ENCODE measurements at places on chromosomes 4 and X.

- no peak for DNase-seq
Measured at GRCh38 chr4:27242217-27242616, 381.6 kb downstream of the STIM2 start.

DNA sequence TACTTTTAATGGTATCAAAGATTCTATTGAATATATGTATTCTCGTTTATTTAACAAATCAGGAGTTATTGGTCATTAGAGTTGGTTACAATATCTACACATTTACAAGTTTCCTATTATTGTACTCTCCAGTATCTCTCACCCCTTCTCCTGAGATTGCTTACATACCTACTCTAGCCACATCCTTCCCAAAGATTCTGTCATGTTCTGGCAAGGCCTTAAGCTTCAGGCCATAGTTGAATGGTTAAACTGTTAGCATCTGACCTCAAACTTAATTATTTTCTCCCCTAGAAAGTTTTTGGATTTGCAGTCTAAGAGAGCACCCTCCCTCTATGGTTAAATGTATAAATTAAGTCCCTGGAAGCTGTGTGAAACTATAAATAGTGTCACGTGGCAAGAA, 784.2 kb downstream of the GLUD2 start:
- DNase-seq, result no peak

DNA sequence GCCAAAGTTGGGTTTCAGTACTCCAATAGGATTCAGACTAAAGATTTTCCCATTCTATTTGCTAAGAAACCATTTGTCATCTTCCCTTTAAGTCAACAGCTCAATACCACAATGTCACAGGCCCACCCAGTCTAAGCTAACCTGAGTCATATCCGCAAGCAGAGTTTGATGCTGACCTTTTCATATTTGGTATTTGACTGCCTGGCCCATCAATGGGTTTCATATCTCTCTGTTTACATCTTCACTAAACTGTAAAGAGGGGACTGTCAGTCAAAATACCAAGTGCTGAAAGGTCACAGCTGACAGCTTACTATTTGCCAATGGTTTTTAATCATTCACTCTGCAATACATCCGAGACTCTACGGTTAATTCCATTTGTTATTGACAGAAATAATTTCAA, 707.5 kb upstream of the ACTRT1 start:
- no peak for DNase-seq

GRCh38 chr4:122901247-122902010, 21.0 kb downstream of the NUDT6 start:
- DNase-seq, result no peak

GRCh38 chrX:30713061-30713525, 59.9 kb downstream of the GK start:
- no peak for DNase-seq

GRCh38 chr4:69951602-69952001, 13.9 kb downstream of the CSN2 start:
- no peak for DNase-seq

DNA sequence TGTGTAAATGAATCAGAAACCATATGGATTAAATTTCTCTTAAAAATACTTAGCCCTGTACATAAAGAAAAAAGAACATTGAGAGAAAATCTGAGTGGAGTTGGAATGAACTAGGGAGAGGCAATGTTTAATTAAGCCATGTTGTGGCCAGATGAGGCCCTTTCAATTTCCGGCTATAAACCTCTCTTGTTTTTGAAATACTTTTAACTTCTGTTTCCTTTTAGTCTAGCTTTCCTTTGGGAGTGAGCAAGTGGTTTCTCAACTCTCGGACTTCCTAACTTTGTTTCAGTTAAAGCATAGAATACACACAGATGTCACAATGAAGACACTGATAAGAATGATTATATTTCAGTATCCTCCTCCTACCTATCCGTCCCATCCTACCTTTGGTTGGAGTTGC, 197.2 kb downstream of the ARHGAP24 start:
- no peak for DNase-seq

- no peak for DNase-seq
Measured at GRCh38 chrX:44637282-44637681, 94.6 kb upstream of the FUNDC1 start.

GRCh38 chr4:88102026-88102425, 56.4 kb downstream of the ABCG2 start:
- no peak for DNase-seq

GRCh38 chrX:109843963-109844751, 111.1 kb upstream of the ACSL4 start:
- no peak for DNase-seq

- DNase-seq, result no peak
Measured at GRCh38 chr4:179867300-179867878, 2375.8 kb upstream of the TENM3 start.

DNA sequence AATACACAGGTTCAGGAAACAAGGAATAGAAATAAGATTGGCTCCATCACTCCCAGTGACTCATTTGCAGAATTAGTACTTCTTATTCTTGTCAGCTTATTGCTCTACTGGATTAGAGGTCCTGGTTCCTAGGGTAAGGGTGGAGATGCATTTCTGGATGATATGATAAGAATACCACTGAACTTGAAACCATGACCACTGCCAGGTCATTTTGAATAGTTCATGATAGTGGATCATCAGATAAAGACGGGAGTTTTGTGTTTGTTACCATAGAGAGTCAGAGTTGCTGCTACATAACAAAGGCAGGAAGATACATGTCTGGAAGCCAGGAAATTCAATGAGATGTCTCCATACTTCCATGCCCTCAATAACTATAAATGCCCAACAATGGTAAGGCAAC, 109.2 kb upstream of the FAT1 start:
- no peak for DNase-seq

GRCh38 chr4:163681208-163681821, 186.8 kb downstream of the TMA16 start:
- no peak for DNase-seq

GRCh38 chr4:54664400-54664799, 6.6 kb downstream of the KIT start:
- DNase-seq, result no peak

DNA sequence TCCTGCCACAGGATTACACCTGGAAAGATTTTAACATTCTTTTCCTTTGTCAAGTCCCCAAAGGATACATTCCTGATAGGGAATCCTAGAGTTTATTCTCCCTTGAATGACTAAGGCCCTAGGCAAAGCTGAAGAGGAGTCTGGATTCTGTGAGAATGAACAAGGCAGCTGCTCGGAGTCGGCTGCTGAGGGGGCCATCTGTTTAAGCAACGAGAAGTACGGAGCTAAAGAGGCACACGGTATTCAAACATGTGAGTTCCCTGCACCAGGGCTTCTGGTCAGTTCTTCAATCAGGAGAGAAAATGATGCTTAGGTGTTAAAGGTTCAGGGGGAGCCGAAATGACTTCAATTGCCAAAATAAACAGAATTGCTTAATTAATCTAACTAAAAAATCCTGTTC, 97.6 kb downstream of the MGST2 start:
- no peak for DNase-seq

DNA sequence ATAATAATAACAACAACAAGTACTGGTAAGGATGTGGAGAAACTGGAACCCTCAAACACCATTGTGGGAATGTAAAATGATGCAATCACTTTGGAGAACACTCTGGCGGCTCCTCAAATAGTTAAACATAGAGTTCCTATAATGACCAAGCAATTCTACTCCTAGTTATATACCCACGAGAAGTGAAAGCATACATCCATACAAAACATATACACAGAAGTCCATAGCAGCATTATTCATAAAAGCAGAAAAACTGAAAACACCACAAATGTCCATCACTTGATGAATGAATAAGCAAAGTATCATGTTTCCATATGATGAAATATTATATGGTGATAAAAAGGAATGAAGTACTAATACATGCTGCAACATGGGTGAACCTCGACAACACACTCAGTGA, 116.7 kb downstream of the AMELX start:
- no peak for DNase-seq

GRCh38 chrX:10350981-10351380, 194.2 kb downstream of the CLCN4 start:
- DNase-seq, result no peak

GRCh38 chr4:76194325-76194724, 19.3 kb downstream of the SCARB2 start:
- no peak for DNase-seq

- no peak for DNase-seq
Measured at GRCh38 chr4:121358473-121358872, 22.3 kb downstream of the QRFPR start.

GRCh38 chr4:156309031-156309430, 355.4 kb upstream of the CTSO start:
- no peak for DNase-seq

DNA sequence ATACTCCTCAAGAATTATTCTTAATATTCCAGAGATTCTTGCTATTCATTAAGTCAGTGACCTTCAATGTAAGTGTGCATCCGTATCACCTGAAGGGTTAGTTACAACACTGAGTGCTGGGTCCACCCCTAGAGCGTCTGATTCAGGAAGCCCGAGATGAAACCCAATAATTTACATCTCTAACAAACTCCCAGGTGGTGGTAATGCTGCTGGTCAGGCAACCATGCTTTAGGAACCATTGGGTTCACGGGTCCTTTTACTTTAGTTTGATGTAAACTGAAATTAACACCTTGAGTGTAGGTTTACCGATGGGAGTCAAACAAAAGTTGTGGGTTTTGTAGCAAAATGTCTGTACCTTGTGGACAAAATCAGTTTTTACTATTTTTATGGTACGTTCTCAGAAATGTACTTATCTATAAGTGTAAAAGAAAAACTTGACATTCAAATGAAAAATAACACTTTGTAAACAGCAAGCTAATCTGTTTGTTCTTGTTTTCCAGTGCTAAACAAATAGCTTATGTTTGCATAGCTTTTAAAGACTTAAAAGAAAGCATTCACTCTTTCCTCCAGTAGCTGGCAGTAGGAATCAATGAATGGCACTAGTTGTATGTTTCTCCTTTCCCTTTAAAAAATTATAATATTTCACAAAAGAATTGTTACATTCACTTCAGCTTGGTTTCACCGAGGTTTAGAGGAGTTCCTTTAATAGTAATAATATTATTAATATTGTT, 32.7 kb downstream of the ACE2 start:
- no peak for DNase-seq

GRCh38 chr4:29636961-29637360, 1083.2 kb upstream of the PCDH7 start:
- DNase-seq, result no peak

DNA sequence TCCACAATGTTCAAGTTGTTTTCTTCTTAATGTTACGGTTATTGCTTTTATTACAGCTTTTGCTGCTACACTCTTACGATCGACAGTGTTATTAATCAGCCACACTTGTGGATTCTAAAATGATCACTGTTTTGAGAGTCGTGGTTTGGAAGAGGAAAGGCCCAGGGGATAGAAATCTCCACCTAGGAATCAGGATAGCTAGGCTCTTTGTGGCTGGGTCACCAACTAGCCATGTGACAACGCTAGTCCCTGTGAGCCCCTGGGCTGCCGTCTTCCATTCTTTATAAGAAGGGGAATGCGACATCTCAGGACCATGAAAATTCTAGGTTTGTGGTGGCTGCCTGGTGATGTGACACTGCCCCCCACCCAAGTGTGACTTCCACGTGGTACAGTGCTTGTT, 380 bp downstream of the SLC34A2 start:
- no peak for DNase-seq

DNA sequence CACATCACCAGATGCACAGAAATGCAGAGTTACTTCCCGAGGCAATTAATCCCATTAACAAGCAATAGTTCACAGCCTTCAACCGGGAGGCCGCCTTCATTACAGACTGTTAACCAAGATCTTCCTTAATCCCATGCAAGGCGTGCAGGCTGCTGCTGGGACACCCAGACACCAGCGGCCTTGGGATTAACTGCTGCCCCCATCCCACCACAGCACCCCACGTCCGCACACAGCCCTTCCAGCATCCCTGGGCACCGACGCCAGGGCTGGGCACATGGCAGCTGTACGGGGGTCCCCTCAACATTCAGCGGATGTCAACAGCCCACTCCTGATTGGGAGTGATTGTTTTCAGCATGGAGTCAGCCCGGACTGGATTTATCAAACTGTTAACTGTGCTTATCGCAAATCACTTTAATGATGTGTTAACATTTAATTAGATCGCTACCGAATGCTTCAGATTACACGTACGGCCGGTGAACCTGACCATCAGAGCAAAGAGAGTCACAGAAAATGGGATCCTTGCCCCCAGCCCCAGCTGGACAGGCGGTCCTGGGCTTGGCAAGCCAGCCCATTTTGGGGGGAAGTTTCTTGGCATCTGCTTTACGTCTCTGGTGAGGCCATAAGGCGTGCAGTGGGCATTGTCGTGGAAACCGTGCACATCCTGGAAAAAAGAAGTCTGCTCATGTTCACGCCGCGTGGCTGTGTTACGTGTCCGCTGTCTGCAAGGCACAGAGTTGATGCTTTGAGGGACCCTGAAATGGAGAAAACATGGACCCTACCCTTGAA, 126.4 kb downstream of the HMX1 start:
- DNase-seq, result no peak

DNA sequence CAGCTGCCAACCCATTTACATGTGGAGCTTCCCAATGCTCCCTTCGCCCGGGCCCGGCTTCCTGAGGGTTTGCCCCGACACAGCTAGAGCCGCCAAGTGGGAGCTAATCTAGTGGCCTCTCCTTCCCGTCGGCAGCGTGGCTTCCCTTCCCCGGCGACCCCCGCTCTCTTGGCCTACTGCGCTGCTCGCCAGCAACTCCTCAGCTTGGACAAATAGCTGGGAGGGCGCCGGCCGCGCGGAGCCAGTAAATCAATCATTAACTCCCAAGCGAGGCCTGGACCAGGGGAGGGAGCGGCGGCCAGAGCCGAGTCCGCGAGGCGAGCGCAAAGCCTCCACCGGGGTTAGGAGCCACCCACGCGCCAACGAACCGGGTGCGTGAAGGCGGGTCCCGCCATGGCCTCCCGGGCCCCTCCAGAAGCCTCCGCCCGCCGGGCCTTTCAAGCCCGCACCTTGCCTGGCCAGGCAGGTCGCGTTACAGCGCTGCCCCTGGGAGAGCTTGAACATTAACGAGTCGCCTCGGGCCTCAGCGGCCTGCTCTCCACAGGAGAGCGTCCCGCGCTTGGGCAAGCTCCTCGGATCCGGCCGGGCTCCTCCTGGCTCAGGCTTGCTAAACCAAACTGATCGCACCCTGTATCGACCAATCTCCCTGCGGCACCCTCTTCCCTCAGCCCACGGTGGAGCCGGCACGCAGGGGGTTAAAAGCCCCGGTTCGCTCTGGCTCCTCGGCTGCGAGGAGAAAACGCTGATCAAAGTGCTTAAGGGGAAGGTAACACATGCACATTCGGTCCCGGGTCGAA, 10.6 kb upstream of the BCOR start:
- DNase-seq, result no peak

DNA sequence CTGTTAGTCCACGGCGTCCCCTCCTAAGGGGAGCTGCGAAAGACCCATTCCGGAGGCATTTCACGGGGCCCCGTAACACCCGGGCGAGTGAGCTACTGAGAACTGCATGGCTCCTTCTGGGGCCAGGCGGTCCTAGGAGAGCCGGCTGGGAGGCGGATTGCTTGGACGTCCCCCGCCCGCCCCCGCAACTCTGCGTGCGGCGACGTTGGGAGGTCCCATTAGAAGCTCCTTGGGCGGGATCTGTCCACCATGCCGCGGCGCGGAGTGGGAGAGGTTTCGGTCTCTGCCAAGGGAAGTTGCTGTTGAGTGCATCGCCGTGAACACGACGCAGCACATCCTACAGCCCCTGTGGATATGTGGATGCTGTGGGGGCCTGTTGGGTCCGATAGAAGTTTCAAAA, 85.4 kb upstream of the IGFBP7 start:
- no peak for DNase-seq

GRCh38 chr4:81173213-81173612, 41.8 kb downstream of the PRKG2 start:
- no peak for DNase-seq

All from stimulated activated CD8-positive, alpha-beta memory T cell treated with anti-CD3 and anti-CD28 coated beads, Interleukin-15, amount 100 ng/mL, for 4 hours (primary cell).